ENCODE measurements at places on chromosomes 4 and X.

GRCh38 chrX:106894392-106894909 is 8.7 kb downstream of the RIPPLY1 start:
- peak; percentile 40 for DNase-seq

GRCh38 chr4:128191115-128191781 is 96.4 kb downstream of the PGRMC2 start:
- peak; percentile 36 for DNase-seq

- DNase-seq, result no peak
Measured at GRCh38 chrX:37910186-37910585, 62.8 kb upstream of the DYNLT3 start.

DNA sequence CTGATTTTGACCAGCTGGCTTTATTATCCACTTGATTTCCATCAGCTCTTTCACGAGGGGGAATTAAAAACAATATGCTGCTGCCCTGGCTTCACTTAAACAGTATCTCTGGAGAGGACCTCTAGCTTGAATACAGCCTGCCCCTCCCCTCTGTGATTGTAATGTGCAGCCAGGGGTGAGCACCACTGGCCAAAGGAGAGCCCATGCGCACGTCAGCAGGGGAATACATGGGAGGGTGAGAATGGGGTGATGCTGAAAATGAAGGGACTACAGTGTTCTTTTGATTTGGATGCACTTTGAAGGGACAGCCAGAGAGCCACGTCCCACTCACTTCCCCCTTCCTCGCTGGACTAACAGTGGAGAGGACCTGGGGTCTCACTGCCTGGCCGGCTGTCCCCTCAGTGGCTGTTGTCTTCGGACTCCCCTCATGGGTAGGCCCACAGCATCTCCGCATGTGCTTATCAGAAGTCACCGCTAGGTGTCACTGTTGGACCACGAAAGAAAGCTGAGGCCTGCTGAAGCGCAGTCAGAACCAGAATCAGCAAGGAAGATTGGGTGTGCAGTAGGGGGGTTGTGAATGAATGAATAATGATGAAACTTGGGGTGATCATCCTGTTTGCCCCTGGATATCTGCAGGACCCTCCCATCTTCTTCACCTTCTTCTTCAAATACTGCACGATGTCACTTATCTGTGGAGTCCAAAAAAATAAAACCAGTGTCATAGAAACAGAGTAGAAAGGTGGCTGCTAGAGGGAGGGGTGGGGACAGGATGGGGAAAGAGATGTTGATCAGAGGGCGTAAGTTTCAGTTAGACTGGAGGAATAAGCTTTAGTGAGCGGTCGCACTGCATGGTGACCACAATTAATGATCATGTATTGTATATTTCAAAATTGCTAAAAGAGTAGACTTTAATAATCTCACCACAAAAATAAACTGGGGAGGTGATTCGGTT is 32.8 kb downstream of the CLCN4 start:
- no peak for DNase-seq

- DNase-seq, result no peak
Measured at GRCh38 chr4:25749150-25749794, 93.6 kb downstream of the SLC34A2 start.

DNA sequence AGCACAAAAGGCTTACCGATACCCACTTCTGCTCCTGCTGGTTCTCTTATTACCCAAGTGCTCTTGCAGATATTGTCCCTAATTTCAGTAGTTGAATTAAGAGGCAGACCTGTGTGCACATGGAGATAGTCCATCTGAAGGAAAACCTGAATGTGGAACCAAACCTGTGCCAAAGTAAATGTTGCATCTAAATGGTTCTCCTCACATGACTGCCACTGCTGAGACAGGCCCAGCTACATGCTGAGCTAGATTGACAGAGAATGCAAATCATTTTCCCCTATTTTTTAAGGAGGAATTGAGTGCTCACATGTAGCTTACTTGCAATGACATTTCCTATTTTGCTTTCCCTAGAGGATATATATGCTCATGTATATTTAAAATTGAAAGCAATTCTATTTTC is 609.1 kb upstream of the TECRL start:
- no peak for DNase-seq

GRCh38 chrX:115226929-115227328 is 7.0 kb downstream of the LRCH2 start:
- DNase-seq, result no peak

DNA sequence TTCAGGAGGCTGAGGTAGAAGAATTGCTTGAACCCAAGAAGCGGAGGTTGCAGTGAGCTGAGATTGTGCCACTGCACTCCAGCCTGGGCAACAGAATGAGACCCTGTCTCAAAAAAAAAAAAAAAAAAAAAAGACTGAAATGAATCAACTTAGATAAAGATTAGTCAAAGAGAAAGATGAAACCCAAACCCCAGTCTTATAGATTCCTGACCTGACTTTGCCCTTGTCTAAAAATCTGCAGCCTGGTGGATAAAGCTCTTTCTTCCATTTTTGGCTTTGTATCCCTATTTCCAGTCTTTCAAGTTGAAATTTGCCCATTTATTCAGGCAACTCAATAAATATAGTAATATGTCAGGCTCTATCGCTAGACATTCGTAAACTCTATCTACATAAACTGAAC is 39.3 kb upstream of the SPINK2 start:
- DNase-seq, result no peak

GRCh38 chr4:144575181-144575580 is 70.8 kb upstream of the HHIP start:
- DNase-seq, result no peak

DNA sequence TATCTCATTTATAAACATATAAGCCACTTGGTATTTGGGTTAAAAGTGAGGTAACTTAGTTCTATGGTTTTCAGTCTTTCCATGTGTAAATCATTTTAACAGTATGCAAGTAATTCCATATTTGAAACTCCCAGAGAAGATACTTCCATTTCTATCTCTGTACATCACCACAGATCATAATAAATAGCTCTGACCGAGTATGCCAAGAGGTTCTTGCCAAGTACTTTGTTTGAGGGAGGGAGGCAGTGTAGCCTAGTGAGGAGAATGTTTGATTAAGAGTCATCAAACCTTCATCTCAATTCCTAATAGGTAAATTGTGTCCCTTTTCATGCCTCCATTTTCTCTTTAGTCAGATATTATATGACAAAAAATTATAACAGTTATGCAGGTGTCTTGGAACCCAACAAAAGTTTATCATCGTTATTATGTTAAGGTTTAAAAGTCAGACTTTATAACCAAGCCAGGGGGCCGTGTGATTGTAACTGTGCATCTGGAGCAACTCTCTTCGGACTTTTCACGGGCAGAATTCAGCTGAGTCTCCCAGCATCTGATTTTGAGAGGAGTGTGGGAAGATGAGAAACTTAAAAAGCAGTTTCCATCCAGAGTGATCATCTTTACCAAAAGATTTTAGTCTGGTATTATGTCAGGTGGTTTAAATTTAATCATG is 123.8 kb downstream of the ANK2 start:
- no peak for DNase-seq

Data from HFF-Myc (cell line).